ENCODE measurements at places on chromosomes 11 and 22.

GRCh38 chr22:49628391-49629260, 199.0 kb downstream of the BRD1 start:
- DNase-seq = no peak

- DNase-seq = no peak
These were observed 2.9 kb downstream of the SOX10 start for GRCh38 chr22:37981282-37982011.

GRCh38 chr22:22681221-22681739, 36.9 kb downstream of the GGTLC2 start:
- DNase-seq = no peak

GRCh38 chr22:37768273-37768672, 39.5 kb upstream of the GCAT start:
- no peak for DNase-seq

DNA sequence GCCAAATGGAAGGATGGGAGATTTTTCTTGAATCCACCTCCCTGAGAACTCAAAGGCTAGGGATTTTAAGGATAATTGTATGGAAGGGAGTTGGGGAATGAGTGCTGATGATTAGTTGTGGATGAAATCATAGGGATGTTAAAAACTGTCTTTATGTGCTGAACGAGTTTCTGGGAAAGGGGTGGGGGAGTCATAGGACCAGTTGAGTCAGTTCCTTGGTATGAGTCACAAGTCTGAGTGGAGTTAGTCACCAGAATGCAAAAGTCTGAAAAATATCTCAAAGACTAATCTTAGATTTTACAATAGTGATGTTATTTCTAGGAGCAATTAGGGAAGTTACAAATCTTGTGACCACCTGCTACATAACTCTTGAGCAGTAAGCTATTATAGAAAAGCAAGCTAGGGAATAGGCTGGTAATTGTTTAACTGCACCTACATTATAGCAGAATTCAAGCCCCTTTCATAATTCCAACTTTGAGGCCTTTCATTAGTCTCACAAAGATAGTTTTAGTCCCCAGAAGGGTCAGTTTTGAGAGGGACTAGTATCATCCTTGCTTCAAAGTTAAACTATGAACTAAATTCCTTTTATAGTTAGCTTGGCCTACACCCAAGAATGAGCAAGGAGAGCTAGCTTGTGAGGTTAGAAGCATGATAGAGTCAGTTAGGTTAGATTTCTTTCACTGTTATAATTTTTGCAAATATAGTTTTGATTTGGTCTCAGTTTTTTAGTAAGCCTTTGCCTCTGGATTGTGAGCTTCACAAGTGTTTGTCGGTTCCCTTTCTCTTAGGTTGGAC, 668.0 kb downstream of the ETS1 start:
- no peak for DNase-seq

All from stimulated activated CD4-positive, alpha-beta T cell treated with anti-CD3 and anti-CD28 coated beads, TNF-alpha, amount 100 ng/mL, for 1 hour (primary cell).